ENCODE measurements at places on chromosomes 4 and X. TPM values are rescaled to one million over a fixed set of nuclear protein-coding genes. Genes with fewer than 3 reads are reported as not detected.

Gene NLRP2B
- total RNA-seq = not detected

Gene MAMLD1
- 0.30 TPM for total RNA-seq

DNA sequence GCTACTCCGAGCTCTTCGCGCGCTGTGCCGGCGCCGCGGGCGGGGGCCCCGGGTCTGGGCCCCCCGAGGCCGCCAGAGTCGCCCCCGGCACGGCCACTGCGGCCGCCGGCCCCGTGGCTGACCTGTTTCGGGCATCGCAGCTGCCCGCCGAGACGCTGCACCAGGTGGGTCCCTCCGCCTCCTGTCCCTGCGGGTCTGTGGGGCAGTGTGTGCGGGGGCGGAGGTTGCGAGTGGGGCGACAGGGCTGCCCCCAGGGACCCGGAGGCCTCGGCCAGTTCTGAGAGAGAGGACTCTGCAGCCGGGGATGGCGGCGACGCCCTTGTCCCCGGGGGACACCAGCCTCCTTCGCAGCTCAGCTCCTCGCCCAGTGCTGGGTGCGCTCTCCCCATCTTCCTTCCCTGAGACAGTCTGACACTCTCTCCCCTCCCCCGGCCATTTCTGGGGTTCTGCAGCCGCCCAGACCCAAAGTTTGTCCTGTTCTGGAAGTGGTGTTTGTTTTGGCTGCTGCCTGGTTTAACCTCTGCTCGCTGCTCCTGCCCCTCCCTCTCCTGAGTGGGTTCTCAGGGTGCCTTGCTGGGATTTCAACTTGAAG is 609 bp downstream of the REPS2 start:
- peak; percentile 0 for DNase-seq

GRCh38 chr4:67091673-67092072 is 453.6 kb downstream of the CENPC start:
- no peak for DNase-seq

Gene TRAM1L1
- 6.8 TPM for total RNA-seq

Data from Caki2 (cell line).